Cerebellar nuclear complex (tissue), 1 donor: ENCODE measurements at places on chromosomes 4 and X.

DNA sequence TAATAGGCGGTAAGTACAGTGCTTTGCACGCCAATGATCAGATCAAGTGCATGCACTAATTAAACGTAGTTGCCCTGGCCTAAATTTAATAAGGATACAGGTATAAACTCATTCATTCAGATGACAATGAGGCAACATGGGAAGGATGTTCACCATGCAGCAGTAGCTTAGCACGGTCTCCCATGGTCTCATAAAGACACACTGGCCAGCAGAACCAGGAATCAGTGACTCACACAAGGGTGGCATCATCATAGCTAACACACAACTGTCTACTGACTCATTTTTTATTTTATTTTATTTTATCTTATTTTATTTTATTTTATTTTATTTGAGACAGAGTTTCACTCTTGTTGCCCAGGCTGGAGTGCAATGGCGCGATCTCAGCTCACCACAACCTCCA is 42.7 kb downstream of the TMEM156 start:
- DNase-seq, result no peak

DNA sequence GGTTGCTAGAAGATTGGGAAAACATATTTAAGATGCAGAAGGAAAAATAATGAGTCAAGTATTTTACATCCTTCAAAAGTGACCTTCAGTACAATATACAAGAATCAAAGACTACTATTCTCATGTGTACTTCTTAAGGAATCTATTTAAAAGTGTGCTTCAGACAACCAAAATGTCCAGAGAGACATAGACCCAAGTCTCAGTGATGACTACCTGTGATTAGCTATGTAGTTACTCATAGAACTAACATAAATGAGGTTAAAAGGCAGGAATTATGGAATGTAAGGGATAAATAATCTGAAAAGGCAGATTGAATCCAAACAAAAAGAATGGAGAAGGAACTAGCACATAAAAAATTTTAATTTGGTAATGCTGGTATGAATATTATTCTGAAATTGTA is 634.7 kb upstream of the FAM241A start:
- DNase-seq, result no peak

GRCh38 chr4:168304744-168305459 is 13.7 kb downstream of the DDX60 start:
- DNase-seq, result no peak

- DNase-seq, result no peak
Measured at GRCh38 chr4:18529482-18529881, 507.9 kb upstream of the LCORL start.

DNA sequence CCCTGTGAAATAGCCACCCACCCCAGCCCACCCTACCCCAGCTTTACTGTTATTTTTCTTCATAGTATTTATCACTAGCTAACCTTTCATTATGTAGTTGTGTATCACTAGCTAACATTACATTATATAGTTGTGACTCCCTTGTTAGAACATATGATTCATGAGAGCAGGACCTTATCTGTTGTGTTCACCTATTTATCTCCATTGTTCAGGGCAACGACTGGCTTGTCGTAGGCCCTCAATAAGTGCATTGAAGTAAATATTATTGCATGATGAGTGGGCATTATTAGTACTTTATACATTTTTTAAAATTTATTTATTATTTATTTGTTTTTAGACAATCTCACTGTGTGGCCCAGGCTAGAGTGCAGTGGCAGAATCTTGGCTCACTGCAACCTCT is 4.2 kb downstream of the SMARCAD1 start:
- DNase-seq, result no peak

- no peak for DNase-seq
Measured at GRCh38 chrX:152202886-152203285, 64.5 kb upstream of the MAGEA10 start.

GRCh38 chr4:128946916-128947315 is 137.4 kb downstream of the JADE1 start:
- no peak for DNase-seq

DNA sequence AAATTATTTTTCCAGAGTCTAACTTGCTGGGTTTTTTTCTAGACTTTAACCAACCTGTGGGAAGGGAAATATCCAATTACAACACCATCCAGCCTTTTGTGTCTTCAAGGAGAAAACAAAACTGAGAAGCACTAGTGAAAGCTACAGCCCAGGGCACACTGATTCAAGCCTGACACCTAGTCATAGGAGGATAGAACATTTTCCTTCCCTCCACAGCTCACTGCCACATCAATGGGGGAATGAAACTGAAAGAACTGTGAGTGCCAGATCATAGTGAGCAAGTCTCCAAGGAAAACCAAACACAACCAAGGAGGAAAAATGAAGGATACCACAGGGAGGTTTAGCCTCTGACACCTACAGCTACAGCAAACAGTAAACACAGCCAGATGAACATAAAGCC is 43.3 kb upstream of the MAGEA8 start:
- no peak for DNase-seq

DNA sequence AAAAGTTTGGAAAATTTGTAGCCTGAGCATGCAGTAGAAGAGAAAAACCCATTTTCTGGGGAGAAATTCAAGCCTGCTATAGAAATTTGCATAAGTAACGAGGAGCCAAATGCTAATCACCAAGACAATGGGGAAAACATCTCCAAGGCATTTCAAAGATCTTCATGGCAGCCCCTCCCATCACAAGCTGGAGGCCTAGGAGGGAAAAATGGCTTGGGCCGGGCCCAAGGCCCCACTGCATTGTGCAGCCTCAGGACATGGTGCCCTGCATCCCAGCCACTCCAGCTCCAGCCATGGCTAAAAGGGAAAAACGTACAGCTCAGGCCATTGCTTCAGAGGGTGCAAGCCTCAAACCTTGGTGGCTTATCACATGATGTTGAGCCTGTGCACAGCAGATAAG is 87.7 kb downstream of the SHROOM4 start:
- DNase-seq, result no peak

DNA sequence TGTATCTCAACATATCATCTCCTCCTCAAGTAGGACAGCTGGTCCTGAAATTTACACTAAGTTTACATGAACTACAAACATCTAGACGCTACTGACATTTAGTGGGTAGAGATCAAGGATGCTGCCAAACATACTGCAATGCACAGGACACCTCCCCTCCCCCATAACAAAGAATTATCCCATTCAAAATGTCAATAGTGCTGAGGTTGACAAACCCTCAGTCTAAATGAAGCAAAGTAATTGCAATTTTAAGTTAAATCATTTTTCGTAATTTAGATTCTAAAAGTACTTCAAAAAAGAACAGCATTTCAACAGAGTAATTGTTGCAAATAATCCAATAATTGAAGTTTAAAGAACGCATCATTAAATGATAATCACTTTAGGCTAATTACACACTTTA is 1.2 kb downstream of the PRMT9 start:
- no peak for DNase-seq

DNA sequence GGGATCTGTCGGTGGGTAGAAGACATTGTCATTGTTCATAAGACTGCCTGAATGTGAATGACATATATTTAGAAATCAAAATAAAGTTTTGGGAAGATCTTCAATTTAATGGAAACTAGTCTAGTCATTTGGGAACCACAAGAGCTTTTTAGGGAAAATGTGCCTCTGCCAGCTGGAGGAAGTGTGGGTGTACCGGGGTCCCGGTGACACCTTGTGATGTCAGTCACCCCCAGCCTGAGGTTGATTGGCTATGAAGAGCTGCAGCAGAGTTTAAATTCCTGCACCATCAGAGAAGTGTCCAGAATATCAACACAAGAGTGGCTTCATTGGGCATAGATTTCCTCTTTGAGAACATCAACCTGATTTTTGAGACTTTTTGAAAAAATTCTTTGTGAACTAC is at the start of gene DMP1:
DMP1 (plus strand) TSS at position 301 of the 400 bp plus-strand sequence. CDS start 6,213 bp downstream, outside the sequence.
- DNase-seq, result no peak

- no peak for DNase-seq
Measured at GRCh38 chr4:132542228-132542627, 606.9 kb upstream of the PCDH10 start.

- DNase-seq, result no peak
Measured at GRCh38 chr4:107913283-107913899, 18.0 kb upstream of the CYP2U1 start.

- no peak for DNase-seq
Measured at GRCh38 chr4:78772526-78773091, 3.5 kb upstream of the BMP2K start.

DNA sequence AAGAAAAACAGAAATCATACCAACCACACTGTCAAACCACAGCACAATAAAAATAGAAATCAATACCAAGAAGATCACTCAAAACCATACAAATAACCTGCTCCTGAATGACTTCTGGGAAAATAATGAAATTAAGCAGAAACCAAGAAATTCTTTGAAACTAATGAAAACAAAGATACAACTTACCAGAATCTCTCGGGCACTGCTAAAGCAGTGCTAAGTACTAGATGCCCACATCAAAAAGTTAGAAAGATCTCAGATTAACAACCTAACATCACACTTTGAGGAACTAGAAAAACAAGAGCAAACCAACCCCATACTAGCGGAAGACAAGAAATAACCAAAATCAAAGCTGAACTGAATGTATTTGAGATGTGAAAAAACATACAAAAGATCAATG is 33.2 kb downstream of the AWAT2 start:
- no peak for DNase-seq

- no peak for DNase-seq
Measured at GRCh38 chr4:55598641-55599040, 6.6 kb upstream of the PDCL2 start.

- no peak for DNase-seq
Measured at GRCh38 chrX:95063554-95063953, 1389.5 kb downstream of the FAM133A start.

GRCh38 chr4:130747842-130748241 is 1651.9 kb downstream of the C4orf33 start:
- no peak for DNase-seq

- DNase-seq, result no peak
Measured at GRCh38 chrX:7746856-7747255, 96.1 kb upstream of the VCX start.

DNA sequence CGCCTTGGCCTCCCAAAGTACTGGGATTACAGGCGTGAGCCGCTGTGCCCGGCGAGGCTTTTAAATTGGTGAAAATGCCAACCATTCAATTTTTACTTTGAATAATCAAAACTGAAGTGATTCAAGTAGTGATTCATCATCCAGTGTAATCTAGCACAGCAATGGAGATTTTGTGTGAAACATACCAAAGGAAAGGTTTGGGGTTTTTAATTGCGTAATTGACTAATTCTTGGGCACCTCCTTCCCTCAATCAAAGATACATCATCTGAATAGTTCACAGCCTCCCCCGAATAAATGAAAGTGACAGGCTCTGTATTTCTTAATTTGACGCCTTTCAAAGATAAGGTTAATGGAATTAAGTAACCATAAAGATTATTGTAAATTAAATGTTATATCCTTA is 69.0 kb downstream of the DMD start:
- no peak for DNase-seq

DNA sequence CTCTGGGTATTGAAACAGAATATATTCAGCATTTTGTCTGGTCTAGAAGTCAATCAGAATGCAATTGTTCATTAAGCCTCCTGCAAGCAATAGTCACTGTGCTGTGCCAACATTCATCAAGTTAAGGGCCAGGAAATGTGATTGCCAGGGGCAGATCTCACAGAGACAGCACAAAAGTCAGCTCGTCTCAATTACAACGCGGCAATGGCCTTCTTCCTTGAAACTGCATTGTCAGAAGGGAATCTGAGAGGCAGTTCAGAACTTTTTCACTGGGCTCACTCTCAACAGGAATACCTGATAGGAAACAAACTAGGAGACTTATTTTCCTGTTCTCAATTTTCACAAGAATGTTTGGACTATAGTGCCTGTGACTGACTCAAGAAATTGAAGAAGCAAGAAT is 131.1 kb upstream of the NR3C2 start:
- no peak for DNase-seq

GRCh38 chrX:78603908-78604307 is 55.2 kb downstream of the RTL3 start:
- no peak for DNase-seq

GRCh38 chr4:104967034-104967401 is 179.7 kb upstream of the TET2 start:
- no peak for DNase-seq

DNA sequence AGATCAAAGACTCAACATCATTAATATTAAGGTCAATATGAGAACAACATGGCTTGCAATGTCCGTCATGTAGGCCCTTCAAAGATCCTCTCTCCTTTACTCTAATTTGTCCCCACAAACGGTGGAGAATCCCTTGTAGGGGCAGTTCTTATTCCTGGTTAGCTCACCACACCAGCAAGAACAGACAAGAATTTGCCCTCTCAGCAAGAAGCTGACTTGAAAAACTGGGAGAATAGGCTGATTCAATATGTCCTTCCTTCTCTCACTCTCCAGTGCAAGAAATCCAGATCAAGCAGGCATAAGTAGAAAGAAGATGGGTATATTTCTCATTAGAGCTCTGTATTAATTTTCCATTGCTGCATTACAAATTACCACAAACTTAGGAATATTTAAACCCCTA is 704.2 kb upstream of the SLIT2 start:
- DNase-seq, result no peak

- no peak for DNase-seq
Measured at GRCh38 chrX:155086202-155086840, 15.0 kb downstream of the BRCC3 start.

DNA sequence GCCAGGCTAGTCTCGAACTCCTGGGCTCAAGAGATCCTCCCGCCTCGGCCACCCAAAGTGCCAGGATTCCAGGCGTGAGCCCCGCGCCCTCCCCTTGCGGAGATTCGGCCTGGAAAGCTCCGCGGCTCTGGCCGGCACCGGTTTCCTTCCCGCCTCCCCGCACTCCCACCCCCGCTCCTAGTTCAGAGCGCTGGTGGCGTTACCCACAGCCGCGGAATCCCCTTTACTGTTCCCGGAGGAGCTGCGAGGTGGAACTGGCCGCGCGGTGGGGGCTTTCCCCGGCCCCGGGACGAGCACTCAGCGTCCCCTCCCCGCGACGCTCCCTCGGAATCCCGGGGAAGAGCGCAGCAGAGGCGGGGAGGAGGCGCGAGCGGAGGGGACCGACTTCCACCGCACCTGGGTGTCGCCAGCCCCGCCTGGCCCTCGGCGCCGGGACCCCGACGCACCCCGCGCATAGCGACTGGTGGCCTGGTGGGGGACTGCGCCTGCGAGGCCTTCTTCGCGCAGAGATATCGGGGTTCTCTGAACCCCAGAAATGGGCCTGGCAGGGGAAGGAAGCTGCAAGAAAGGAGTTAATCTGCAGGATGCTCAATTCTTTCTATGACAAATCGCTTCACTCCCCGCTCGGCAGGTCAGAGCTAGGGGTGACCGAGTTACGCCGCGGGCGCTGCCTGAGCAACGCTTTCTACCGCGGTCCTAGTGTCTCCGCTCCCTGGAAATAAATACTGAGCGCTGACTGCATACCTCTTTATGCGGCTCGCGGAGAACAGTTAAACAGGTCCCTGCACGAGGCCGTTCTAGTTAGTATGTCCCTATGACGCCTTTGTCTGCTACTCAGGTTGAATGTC is 14.6 kb upstream of the SLC25A4 start:
- DNase-seq, result no peak

GRCh38 chr4:74266081-74266480 is 42.2 kb upstream of the EPGN start:
- no peak for DNase-seq

DNA sequence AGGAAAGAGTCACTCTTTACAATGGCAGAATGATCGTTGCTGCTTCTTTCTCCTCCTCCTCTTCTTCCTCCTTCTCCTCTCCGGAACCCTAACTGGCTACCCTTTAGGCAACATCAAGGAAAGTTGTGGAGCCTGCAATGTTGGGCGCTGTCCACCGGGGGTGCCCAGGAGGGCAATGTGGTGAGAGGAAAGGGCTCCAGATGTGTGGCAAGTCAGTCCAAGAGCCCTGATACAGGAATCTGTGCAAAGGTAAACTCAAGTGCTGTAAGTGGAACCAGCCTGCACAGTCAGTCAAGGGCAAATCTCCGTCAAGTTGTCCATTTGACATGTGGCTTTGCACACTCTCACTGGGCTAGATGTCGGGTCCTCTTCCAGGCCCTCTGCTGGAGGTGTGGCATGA is 2.8 kb downstream of the RTL5 start:
- no peak for DNase-seq
